Transverse colon (tissue), 4 donors: ENCODE measurements at places on chromosomes 12 and 14. TPM values are rescaled to one million over a fixed set of nuclear protein-coding genes. Genes with fewer than 3 reads are reported as not detected.

GRCh38 chr12:119325813-119326212, 8.7 kb upstream of the CCDC60 start:
- DNase-seq, result no peak
- H3K4me3 ChIP-seq, result no peak overlapping the region
- H3K4me1 ChIP-seq, result no peaks in the 10 kb centered on the region
- H3K27me3 ChIP-seq, result no peaks in the 10 kb centered on the region
- no peaks in the 10 kb centered on the region for H3K36me3 ChIP-seq

DNA sequence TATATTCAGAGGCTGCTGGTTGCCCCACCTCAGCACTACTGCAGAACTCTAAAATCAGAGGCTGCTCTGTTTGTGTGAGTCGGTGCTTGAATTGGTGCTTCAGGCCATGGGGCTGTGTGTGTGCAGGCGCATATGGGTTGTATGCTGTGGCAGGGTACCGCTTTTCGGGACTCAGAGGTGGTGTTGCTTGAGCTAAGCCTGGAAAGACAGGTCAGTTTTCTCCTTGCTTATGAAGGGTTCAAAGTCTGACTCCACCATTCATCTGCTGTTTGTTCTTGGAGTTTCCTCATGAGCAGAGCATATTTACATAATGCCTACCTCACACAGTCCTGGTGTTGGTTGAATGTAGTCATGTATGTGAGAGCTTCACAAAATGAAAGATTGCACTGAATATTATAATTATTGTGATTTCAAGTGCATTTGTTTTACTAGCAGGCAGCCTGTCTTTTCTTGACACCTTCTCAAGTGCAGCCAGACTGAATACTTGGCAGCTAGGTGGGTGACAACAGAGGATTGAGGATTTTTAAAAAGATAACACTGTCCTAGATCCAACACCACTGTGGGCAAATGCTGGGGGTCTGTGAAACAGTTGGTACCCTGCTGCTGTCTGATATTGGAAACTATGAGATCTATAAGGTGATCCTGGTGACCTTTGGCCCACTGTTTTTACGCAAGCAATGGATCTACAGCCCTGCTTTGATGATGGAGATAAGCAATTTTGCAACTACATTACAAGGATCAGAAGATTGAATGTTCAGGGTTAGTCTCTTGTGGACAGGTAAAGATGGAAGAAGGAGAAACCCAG, 1.0 kb upstream of the ANG start:
- H3K4me1 ChIP-seq, result peaks cover 37% of the 10 kb centered on the region
- peak; percentile 39 for DNase-seq
- H3K4me3 ChIP-seq, result peak overlapping the region; percentile 16
- H3K27me3 ChIP-seq, result no peaks in the 10 kb centered on the region

GRCh38 chr14:60095781-60096450, 4.2 kb downstream of the PCNX4 start:
- H3K4me3 ChIP-seq, result no peak overlapping the region
- peaks cover 19% of the 10 kb centered on the region for H3K4me1 ChIP-seq
- no peak for DNase-seq
- no peak overlapping the region for H3K27ac ChIP-seq

Gene HOXC9
- not detected for total RNA-seq

Gene LDHB
- total RNA-seq, result 123 TPM

Gene DEPDC4
- not detected for total RNA-seq
